CD4-positive, alpha-beta T cell treated with Interleukin-6 at 100 ng/mL for 8 hours (primary cell): ENCODE measurements at places on chromosomes 4 and X.

GRCh38 chr4:64368741-64369140 lies 40.5 kb downstream of the TECRL start:
- no peak for DNase-seq

DNA sequence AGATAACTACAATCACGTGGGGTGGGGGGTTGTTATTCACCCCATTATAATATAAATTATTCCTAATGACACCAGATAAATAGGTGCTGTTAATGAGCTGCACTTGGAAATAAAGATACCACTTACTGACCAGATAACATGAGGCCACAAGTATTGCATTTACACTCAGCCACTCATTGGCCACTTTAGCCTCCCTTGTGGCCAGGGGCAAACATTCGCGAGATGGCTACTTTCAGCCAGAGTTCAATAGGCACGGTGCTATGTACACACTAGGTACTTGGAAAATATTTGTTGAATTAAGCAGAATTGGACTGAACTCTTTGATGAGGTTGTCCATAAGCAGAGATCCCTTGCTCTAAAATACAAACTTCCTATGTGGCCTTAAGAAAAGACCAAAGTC lies 713.7 kb upstream of the TENM3 start:
- DNase-seq, result no peak

- DNase-seq, result no peak
These were observed 48.6 kb upstream of the AMELX start for GRCh38 chrX:11244636-11245035.

DNA sequence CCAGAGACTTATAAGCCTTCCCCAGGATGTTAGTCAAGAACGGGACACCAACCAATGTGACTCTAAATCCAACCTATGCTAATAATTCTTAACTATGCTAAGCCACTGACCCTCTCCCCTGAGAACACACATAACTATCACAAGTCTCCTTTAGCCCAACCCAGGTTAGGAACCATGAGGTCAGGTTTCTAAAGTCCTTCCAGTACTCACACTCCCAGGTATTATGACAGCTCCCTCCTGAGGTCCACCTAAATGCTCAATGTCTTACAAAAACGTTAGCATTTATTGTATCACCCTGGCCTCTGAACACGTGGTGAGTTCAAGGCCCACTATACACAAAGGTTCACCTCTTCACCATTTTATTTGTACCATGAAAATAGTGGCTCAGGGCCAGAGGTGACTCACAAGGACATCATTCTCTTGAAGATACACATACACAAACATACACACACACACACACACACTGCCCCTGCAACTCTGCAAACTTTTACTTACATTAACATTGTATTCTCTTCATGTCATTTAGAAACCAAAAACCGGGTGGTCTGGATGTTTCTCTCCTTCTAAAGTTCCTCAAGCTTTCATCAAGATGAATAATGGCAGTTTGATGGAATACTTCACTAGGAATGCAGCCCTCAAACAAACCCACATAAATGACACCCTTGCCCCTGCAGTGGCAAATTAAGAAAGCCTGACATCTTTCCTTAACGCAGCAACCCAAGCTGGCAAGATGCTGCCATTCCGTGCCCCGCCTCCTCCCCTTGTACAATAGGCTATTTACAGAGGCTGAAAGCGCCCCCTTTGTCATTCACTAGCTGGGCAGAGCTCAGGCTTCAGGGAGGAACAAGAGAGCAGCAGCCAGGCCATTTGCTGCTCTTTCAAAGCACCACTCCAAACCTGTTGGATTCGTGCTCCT lies 17.7 kb downstream of the ACSL1 start:
- DNase-seq, result no peak

GRCh38 chr4:24624381-24624780 lies 40.0 kb upstream of the DHX15 start:
- DNase-seq, result no peak

DNA sequence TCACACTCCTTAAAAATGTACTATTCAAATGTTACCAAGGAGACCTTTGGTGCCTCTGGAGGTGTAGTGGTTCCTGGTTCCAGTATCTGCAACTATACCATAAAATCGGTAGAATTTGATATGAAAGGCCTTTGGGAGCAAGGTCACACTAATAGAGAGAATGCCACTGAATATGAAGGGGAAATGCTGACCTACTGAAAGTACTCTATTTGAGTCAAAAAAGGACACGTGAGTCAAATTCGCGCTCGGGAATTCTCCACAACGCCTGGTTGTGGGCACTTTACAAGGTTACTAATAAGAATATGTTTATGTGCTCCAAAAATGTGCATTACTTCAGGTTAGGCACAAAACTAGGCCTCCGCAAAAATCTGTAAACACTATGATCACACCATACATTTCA lies 39.5 kb upstream of the RELL1 start:
- no peak for DNase-seq

GRCh38 chr4:10730590-10730989 lies 46.0 kb upstream of the CLNK start:
- no peak for DNase-seq

DNA sequence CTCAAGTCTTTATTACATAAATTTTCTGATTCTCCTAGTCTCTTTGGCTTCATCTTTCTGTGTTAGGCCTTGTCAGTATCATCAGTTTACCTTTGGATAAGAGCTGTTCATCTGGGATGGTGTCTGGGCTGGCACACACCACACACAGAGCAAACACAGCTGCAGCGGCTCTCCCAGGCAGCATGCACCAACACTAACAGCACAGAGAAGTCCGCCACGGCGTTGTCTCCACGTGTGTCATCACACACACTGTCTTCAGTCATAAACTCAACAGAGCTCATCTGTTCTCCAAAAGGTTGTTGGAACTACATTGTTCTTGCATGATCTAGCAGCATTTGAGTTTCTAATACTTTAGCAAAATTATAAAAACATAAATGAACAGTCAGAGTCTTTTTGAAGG lies 851.9 kb upstream of the FRG1 start:
- DNase-seq, result no peak

- no peak for DNase-seq
These were observed 43.0 kb upstream of the SPANXN4 start for GRCh38 chrX:142982679-142983078.

- DNase-seq, result no peak
These were observed 25.9 kb upstream of the INTU start for GRCh38 chr4:127606823-127607222.

GRCh38 chr4:24032371-24032989 lies 142.6 kb upstream of the PPARGC1A start:
- no peak for DNase-seq
